ENCODE measurements at places on chromosomes 7 and 10. TPM values are rescaled to one million over a fixed set of nuclear protein-coding genes. Genes with fewer than 3 reads are reported as not detected.

Gene GNGT1
- total RNA-seq, result not detected

Gene DENND2A
- total RNA-seq, result not detected

Gene ZNF365
- 0.25 TPM for total RNA-seq

Gene COL13A1
- not detected for total RNA-seq

Gene PNLIP
- not detected for total RNA-seq

Gene EIF4H
- total RNA-seq, result 415 TPM

Gene EVX1
- not detected for total RNA-seq

Gene NUDT13
- total RNA-seq, result 1.3 TPM

Gene TACC2
- total RNA-seq, result not detected

Gene PRPS1L1
- not detected for total RNA-seq

Gene TBATA
- total RNA-seq, result not detected

Gene HOXA2
- total RNA-seq, result not detected

Gene UTF1
- not detected for total RNA-seq

Gene RNF32
- total RNA-seq, result not detected
